NCI-H1105 (cell line): ENCODE measurements at places on chromosomes 12 and 14.

DNA sequence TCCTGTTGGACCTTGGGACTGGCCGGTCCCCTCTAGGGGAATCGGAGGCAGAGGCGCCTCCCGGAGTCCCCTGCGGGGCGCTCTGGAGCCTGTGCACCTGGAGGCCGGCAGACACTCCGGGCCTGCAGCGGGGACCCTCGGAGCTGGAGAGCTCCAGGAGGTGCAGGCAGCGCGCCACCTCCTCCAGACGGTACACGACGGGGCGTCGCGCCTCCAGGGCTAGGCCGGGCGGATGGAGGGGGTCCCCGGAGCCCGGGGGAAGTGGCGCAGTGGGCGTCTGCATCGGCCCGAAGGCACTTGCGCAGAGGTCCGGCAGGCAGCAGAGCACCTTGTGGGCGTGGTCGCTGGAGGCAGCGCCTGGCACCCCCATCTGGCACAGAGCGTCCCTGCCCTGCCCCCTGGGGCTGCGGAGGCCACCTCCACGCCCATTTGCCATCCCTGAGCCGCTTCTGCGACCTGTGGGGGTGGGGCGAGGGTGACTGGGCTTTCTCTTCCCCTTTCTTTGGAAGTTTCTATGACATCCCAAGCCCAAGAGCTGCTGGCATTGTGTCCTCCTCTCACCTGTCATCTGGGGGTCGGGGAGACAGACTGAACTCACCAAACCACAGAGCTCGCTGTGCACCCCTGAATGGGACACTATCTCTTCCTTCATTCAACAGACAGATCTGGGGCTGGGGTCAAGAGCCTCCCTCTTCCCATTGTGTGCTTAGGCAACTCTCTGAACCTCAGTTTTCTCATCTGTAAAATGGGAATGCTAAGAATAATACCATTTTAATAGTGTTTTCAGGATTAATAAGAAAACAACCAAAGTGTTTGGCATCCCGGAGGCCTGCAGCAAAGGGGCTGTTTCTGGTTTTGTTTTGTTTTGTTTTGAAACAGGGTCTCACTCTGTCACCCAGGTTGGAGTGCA, 37.5 kb upstream of the CORO1C start:
- no peak for DNase-seq

- DNase-seq: peak; percentile 47
These were observed 1002.3 kb downstream of the FLRT2 start for GRCh38 chr14:86532219-86532618.

DNA sequence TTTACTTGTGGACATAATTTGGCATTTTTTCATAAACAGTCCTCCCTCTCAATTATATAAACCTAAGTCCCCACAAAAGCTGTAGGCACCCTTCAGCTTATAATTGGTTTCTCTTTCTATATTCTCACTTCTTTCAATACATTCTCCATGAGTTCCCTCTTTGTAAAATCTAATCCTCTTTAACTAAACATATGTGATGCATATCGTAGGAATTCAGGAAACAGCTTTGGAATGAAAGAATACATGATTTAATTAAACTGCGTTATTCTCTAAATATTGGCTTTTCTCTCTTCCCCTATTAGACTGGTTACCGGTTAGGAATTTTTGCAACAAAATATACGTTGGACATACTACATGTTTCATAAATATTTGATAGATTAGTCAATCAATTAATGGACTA, 1122.6 kb downstream of the FLRT2 start:
- no peak for DNase-seq

DNA sequence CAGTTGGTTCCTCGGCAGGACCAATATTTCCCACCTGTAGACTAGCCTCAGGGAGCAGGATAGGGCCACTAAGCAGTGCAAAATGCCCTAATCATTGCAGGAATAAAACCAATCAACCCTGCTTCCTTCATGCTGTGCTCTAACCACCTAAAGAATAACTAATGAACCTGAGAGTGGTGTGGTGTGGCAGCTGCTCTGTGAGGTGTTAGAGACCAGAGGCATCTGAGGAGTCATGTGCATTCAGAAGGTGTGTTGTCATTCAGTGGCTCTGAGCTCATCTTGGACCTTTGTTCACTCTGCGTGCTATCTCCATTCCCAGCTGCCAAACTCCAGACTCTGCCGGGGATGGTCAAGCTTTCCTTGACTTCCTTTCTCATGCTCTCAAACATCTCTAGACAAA, 136.7 kb upstream of the EGLN3 start:
- no peak for DNase-seq

- no peak for DNase-seq
These were observed 4.8 kb upstream of the ZCCHC8 start for GRCh38 chr12:122505419-122506051.

- DNase-seq: no peak
These were observed 485.3 kb upstream of the MGAT4C start for GRCh38 chr12:86741531-86741930.

GRCh38 chr14:58171090-58171489, 19.1 kb upstream of the ARMH4 start:
- peak; percentile 88 for DNase-seq

GRCh38 chr14:100654814-100655740, 67.9 kb upstream of the BEGAIN start:
- no peak for DNase-seq

GRCh38 chr14:30527196-30527595, 31.8 kb upstream of the G2E3 start:
- DNase-seq: no peak

DNA sequence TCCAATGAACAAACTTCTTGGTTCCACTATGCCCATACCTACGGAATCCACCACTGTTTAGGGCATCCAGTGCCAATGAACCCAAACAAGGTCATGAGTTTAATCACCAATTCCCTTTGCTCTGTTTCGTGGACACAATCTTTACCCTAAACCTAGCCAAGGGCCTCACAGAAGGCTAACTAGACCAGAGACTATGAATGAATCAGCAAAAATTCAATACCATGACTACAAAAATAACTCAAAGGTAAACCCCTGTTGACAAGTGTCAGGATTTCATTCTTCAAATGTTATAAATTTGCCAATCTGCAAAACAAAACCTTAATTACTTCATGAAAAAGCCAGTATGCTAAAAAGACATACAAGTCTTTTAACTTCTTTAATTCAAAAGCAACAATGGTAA, 96.7 kb downstream of the CEP128 start:
- no peak for DNase-seq

DNA sequence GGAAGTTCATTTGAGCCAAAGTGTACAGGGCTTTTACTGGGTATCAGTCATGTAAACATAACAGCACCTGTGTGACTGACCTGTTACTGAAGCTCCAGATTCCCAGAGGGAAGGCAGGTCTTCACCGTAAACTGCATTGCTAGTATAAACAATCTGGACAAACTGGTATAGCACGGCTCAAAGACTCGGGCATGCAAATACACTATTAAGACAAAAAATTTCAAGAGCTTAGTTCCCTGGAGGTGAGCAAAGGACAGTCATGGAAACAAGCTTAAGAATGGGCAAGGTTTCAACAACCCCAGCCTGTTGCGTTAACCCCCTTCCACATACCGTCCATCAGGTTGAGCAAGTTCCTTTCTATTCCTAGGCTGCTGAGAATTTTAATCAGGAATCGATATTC, 9.4 kb downstream of the PARP11 start:
- no peak for DNase-seq

DNA sequence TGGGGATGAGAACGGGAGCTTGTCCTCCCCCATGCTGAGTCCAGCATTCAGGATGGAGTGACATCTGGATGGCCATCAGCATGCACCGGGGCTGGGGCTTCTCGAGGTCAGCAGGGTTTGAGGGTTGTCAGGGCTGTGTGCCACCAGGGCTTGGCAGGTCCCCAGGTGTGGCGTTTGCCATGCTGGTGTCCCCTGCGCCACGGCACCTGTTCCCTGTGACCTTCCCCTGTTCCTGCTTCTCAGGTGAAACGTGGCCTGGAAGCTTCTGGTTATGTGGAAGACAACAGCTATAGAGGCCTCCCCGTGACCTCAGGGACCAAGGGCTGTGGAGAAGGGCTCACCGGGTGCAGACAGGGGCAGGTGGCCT, 152.4 kb downstream of the KIF26A start:
- no peak for DNase-seq

GRCh38 chr14:25431211-25432076, 381.5 kb upstream of the STXBP6 start:
- no peak for DNase-seq

DNA sequence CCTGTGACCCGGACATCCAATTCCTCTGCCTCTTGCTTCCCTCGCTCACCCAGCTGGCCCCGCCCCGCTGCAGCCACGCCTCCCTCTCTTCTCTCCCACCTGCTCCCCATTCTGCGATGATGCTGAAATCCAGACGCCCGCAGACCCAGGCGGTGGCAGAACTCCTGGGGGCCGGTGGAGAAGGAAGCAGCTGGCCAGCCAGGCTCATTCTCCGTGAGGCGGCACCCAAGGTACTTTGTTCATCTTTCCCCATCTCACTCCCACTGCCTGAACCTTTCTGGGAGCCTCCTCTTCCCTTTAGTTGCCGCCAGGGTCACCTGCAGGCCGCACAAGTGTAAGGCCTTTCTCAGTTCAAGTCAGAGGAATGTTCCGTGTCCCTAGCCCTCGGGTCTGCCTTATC, 35.7 kb downstream of the FOXN4 start:
- no peak for DNase-seq

GRCh38 chr12:34599530-34600513, 577.5 kb downstream of the ALG10 start:
- no peak for DNase-seq

DNA sequence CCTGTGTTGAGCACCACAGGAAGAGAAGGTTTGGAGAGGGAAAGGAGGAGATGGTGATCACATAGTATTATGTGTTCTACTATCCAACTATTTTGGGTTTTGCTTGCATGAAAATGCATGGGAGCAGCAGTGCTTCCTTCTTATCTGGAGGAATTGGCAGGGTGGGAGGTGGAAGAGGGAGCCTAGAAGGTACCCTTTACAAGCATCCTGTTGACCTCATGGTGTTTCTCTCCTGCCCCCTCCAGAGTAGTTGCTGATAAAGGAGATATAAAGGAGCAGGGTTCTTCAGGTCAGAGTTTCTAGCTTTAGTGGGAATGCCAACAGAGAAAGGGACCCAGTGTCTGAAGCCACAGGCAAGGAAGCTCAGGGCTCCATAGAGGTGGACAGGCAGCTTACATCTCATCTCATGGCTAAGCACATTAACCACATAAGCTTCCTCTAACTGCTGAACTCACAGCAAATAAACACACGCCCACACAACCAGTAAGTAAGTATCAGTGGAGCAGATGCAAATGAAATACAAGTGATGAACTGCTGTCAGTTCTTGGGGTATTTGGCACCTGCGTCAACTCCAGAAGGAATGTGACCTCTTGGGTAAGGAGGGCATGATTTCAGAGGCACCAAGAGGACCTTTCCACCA, 174.2 kb upstream of the SLC38A2 start:
- DNase-seq: no peak

GRCh38 chr12:1933342-1934051, 15.0 kb upstream of the CACNA2D4 start:
- no peak for DNase-seq

GRCh38 chr14:78074561-78074960, 95.6 kb upstream of the NRXN3 start:
- peak; percentile 94 for DNase-seq

- DNase-seq: peak; percentile 19
These were observed 15.8 kb upstream of the TMEM30B start for GRCh38 chr14:61296719-61297502.
